Skin of body (tissue), 3 donors: ENCODE measurements at places on chromosomes 5 and 9. TPM values are rescaled to one million over a fixed set of nuclear protein-coding genes. Genes with fewer than 3 reads are reported as not detected.

NEUROG1 gene
- total RNA-seq: not detected

PPP3R2 gene
- not detected for total RNA-seq

PHYHD1 gene
- total RNA-seq: 13.5 TPM

RC3H2 gene
- total RNA-seq: 39.3 TPM

SARDH gene
- 2.6 TPM for total RNA-seq

IFNA13 gene
- not detected for total RNA-seq

TMEM232 gene
- 3.7 TPM for total RNA-seq

DNM1 gene
- total RNA-seq: 58.4 TPM

OTP gene
- total RNA-seq: not detected

CNTNAP3B gene
- 7.6 TPM for total RNA-seq

MZB1 gene
- 0.89 TPM for total RNA-seq

PCDHB6 gene
- total RNA-seq: 0.39 TPM

DND1 gene
- 0.30 TPM for total RNA-seq

CDH9 gene
- not detected for total RNA-seq

ADGRD2 gene
- not detected for total RNA-seq

CCNB1 gene
- 31.3 TPM for total RNA-seq

ACTBL2 gene
- 5.8 TPM for total RNA-seq

PKN3 gene
- total RNA-seq: 2.0 TPM
